Activated gamma-delta T cell treated with anti-CD3 and anti-CD28 coated beads, Interleukin-2, amount 50 U/mL, for 16 hours (primary cell): ENCODE measurements at places on chromosomes 3 and 15.

GRCh38 chr15:26355472-26356074 is 417.3 kb downstream of the GABRB3 start:
- DNase-seq = no peak

- peak; percentile 49 for DNase-seq
These were observed 42.7 kb downstream of the THBS1 start for GRCh38 chr15:39623529-39623931.

DNA sequence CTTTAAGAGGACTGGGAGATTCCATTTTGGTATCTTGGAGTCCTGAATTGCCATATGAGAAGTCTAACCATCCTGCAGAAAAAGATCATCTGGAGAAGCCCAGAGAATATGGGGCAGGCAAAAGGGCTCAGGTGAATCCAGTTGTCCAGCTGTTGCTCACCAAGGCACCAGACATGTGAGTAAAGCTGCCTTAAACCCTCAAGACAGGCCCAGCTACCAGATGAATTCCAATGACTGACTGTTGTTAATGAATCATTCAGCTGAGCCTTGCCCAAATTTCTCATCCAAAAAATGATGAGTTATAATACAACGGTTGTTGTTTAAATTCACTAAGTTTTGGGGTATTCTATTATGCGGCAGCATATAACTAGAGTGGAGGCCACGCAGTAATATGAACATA is 22.0 kb upstream of the NANOGP8 start:
- DNase-seq = no peak

DNA sequence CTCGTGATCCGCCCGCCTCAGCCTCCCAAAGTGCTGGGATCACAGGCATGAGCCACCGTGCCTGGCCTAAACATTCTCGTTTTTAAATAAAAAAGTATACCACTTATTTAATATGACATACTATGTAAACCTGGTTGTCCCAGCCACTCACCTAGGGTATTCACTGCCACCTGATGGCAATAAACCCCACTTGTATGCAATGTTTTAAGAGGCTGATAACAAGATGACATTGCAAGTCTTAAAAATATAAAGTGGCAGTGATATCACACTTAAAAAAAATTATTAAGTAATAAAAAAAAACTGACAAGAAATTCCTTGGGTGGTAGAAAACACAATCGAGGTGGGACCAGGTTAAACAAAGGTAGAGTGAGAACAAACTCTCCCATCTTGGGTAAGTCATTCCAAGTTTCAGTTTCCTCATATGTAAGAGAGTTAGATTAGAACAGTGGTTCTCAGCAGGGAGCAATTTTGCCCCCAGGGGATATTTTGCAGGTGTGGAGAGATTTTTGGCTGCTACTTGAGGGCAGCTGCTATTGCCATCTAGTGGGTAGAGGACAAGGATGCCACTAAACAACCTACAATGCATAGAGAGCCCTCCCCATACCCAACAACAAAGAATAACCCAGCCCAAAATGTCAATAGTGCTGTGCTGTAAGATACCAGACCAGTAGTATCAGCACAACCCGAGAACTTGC is 14.5 kb downstream of the ARF4 start:
- DNase-seq = no peak

- DNase-seq = no peak
These were observed 28.5 kb upstream of the CLASP2 start for GRCh38 chr3:33746416-33747116.

DNA sequence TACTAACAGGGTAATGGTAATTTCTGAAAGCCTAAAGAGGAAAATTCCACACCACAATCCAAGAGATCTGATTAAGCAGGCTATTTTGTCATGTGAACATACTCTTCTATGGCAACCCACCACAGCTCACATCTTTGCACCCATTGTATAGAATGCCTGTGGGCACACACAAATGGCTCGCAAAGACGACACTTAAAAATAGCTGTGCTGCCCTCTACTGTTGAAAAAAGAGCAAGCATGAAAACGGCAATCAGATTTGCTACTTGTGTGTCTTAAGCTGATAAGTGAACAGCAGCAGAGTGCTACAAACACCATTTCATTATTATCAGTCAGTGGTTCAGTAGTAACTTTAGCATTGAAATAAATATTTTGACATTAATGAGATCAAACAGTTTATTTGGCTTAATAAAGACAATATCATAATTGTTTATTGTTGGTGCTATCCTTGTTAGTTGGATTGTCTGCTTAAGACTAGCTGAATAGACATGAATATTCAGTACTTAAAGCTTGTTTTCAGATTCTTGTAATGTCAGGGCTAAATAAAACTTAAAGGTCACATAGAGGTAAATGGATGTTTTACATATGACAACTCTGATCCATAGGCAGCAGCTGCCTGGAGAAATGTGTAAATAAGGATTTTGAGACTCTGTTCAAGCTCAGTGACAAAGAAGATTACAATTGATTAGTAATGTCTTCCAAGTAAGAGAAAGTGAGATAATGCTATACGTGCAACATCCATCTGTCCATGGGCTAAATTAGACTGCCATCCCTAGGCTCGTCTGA is 199.1 kb downstream of the LRRN1 start:
- no peak for DNase-seq

DNA sequence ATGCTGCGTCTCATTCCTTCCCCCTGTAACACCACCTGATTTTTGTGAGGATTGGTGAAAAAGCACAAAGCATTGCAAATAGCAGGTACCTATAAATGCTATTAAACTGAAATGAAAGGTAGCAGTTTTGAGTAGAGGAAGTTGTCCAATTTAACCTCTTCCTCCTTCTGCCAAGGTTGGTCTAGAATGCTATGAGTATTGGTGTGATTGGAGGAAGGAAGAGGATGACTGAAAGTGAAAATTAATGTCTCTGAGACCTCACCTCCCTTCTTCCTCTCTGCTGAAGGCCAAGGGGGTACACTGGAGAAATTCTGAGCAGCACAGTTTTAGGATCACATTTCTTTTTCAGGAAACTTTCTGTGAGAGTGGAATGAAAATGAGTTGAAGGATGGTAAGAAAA is 94.4 kb downstream of the DTWD1 start:
- no peak for DNase-seq

GRCh38 chr15:28191832-28192231 is 92.7 kb upstream of the OCA2 start:
- DNase-seq = no peak

- no peak for DNase-seq
These were observed 122.3 kb downstream of the PLD1 start for GRCh38 chr3:171688002-171688401.

DNA sequence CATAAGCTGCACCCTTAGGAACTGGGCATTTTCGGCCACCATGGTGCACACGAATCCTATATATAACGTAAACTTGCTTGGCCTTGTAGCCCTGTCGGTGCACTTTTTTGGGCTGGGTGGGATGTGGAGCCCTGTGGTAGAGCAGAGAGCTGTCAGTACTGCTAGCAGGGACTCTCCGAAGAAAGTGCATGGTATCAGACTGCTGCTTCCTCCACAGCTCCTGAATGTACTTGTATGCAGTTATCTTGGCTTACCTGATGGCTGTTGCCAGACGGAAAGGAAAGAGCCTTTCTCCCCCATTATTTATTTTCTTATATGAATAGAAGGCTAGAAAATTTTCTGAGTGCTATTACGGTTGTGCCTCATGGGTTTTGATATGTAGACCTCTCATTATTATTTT is 8.4 kb downstream of the GALK2 start:
- no peak for DNase-seq

- DNase-seq = no peak
These were observed 219.8 kb downstream of the FMN1 start for GRCh38 chr15:32974691-32975090.

DNA sequence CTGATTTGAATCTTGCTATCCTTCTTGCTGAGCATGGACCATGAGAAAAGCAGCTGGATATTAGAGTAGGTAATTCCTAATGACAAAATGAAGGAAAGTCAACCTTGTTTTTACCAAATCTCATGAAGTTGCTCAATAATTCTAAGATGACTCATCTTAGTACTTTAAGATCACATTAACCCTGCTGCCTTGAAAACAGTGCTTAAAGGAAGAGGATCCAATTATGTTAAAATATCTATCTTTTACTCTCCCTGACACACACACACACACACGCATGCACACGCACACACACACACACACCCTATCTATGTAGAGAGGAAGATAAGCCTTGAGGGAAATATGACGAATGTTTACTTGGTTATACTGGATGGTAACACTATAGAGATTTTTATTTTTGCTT is 16.0 kb upstream of the MYO1E start:
- no peak for DNase-seq

DNA sequence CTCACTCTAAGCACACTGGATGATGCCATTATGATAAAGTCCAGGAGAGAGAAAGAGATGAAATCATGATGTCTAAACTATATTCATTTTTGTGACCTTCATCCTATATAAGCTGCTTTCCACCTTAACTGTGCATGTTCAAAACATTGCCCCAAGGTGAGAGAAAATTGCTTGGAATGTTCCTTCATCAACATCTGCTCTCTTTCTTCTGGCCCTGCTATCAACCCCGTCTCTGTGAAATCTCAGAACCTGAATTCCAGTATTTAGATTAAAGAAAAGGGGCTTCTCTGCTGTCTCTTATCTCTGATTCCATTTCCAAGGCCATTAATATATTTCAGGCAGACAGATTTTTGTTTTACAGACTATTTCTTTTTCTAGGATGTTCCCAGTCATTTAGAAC is 47.3 kb upstream of the PHLDB2 start:
- no peak for DNase-seq

GRCh38 chr3:119729996-119730395 is 27.2 kb downstream of the CFAP91 start:
- DNase-seq = no peak

- DNase-seq = no peak
These were observed 72.6 kb downstream of the NAALADL2 start for GRCh38 chr3:174931473-174932353.
